Fibroblast of mammary gland (primary cell): ENCODE measurements at places on chromosomes 16 and 17.

DNA sequence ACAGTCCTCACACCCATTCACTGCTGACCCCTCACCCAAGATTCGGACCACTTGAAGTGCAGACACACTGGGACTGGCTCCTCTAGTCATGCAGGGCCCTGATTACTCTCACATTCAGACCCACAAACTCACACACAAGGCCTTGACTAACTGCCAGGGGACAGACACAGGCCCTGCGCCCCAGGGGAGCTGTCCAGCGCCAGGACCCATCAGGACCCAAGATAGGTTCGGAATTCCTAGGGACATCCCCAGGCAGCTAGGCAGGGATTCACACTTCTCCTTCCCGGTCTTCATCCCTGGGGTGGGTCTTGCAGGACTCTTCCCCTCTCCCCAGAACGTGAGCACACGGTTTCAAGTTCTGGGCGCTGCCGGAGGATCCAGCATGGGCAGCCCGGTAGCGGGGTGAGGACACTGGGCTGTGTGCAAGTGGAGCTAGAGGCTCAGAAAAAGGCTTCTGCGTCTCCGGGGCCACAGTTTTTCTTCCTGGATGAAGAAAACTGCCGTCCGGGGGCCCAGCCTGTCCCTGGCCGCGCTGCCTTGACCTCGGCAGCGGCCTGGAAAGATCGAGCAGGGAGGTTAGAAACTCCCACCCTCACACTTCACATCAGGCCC is 1.6 kb downstream of the SEZ6 start:
- peak; percentile 7 for DNase-seq

GRCh38 chr17:44589316-44590071 is 32.2 kb downstream of the FZD2 start:
- peak; percentile 63 for DNase-seq

GRCh38 chr16:88900662-88901052 is 34.2 kb upstream of the PABPN1L start:
- no peak for DNase-seq

DNA sequence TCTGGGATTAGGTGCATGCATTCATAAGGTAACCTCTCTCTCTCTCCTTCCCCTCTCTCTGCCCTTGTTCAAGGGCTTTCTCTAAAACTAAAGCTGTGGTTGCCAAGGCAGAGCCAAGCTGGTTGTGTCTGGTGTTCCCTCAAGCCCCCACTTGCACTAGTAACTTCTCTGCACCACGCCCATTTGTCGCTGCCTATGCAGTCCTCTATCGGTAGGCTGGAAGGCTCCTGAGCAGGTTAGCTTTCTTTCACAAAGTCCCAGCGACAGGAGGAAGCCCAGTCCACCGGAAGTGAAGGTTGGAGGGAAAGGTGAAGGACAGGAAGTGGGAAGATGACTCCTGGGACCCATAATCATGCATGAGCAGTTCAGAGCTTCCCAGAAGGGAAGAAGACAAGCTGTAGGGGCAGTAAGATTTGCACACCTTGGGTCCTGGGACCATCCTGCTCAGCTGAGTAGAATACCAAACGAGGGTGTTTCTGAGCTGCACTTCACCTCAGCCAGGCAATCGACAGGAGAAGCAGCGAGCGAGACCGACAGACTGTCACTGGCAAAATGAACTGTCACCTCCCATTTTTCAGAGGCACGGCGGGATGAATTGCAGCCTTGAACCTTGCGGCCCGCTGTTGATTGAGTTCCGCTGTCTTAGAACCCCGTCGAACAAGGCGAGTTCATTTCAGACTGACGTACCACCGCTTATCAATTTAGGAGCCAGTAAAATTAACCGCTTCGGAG is 14.7 kb upstream of the SKAP1 start:
- no peak for DNase-seq

DNA sequence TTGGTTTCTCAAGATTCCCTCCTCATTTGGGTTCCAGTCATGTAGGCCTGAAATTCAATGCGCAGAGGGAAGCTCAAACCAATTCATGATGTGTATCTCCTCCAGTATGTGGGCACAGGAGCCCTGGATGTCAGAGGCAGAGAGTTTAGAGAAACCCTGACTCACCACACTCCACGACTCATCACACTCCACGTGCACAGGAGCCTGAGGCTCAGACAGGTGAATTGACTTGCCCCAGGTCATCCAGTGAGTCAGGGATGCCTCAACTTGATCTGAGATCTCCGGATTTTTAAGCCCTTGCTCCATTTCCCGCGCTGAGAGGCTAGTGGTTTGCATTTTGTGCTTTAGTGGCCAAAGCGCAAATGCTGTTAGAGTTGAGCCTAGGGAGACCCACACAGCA is 183.9 kb downstream of the HAPSTR1 start:
- DNase-seq: no peak

GRCh38 chr17:31433091-31433790 is 41.8 kb downstream of the RAB11FIP4 start:
- DNase-seq: no peak

DNA sequence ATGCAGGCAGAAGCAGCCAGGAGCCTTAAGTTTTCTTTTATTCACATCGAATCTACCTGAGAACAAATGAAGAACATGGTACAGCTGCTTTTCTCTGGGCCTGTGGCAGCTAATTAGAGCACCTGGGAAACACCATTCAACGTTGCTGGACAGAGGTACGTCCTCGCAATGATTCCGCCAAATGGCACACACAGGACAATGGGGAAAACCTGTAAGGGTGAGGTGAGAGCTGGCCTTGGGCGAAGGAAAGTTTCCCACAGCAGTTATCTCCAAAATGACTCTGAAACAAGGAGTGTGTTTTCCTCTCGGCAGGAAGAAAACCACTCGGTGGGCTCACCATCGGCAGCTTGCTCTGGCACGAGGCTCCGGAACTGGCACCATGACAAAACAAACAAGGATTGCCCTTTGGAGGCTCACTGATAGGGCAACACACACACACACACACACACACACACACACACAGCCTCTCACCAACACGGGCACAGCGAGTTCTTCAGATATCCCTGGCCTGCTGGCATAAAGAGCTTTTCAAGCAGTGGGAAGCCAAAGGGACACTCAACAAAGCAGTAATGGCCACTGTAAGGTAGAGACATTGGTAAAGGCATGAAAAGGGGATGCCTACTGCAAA is 73.7 kb downstream of the ZFHX3 start:
- no peak for DNase-seq

- no peak for DNase-seq
Measured at GRCh38 chr16:31355431-31356100, 590 bp downstream of the ITGAX start.

GRCh38 chr17:67855504-67856324 is 30.4 kb downstream of the BPTF start:
- no peak for DNase-seq

DNA sequence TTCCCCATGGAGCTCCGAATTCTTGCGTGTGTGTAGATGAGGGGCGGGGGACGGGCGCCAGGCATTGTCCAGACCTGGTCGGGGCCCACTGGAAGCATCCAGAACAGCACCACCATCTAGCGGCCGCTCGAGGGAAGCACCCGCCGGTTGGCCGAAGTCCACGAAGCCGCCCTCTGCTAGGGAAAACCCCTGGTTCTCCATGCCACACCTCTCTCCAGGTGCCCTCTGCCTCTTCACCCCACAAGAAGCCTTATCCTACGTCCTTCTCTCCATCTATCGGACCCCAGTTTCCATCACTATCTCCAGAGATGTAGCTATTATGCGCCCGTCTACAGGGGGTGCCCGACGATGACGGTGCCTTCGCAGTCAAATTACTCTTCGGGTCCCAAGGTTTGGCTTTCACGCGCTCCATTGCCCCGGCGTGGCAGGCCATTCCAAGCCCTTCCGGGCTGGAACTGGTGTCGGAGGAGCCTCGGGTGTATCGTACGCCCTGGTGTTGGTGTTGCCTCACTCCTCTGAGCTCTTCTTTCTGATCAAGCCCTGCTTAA is 617 bp upstream of the SENP3 start:
- DNase-seq: peak; percentile 77

DNA sequence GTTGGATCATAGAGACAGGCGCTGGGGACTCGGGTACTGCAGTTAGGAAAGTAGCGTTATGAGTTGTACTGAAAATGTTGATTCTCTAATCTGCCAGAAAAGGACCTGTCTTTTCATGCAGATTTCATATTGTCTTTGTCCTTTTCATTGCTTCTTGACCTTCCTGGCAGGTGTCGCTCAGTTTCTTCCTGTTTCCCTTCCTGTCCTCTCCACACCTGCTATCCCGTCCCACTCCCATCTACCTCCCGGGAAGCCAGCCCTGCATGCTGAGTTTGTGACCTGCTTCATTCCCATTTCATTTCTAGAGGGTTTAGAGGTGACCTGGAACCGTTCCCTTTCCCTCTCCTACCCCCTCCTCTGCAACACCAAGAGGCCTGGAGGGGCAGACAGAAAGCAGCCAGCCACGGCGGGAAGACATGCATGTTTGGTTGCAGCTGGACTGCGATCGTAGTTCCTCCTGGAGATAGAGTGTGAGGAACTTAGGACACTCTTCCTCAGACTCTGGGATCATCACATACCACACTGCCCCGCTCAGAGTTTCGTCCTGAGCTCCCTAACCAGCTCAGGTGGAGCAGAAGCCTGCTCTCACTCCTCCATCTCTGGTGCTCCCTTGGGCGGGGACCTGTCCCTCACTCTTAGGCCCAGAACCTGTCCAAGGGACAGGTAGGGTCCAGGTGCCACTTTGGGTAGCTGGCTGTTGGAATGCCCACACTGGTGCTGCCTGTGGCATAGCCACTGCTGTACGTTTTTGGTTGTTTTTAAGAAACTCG is 23.9 kb upstream of the ARHGAP23 start:
- no peak for DNase-seq

DNA sequence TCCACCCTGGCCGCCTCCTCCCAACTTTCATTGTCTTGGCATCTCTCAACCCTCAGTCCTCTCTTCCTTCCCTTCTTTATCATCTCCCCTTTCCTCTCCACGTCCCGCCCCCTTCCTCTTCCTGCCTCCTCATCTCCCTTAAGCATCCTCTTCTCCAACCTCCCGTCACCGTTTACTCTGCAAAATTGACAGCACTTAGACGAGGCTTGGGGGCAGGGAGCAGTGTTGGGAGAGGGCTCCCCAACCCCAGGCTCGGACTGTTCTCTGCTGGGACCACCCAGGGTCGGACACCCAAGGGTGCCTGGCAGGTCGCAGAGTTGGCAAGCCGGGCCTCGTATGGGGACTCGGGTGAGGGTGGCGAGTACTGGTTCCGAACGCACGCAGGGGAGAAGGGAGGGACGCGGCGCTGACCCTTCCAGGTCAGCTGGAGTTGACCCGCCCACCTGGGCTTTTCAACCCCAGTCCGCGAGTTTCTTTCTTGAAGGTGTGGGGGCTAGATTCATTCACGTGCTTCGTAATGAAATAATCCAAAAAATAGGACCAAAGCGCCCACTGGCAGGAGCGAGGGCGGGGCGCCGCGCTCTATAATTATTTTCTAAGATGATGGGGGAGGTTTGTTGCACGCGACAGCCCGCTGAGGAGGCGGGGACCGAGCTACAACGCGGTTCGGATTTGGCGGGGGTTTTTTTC is 775 bp upstream of the PAGR1 start:
- DNase-seq: no peak

GRCh38 chr17:80964544-80964856 is 27.1 kb upstream of the CHMP6 start:
- DNase-seq: no peak

DNA sequence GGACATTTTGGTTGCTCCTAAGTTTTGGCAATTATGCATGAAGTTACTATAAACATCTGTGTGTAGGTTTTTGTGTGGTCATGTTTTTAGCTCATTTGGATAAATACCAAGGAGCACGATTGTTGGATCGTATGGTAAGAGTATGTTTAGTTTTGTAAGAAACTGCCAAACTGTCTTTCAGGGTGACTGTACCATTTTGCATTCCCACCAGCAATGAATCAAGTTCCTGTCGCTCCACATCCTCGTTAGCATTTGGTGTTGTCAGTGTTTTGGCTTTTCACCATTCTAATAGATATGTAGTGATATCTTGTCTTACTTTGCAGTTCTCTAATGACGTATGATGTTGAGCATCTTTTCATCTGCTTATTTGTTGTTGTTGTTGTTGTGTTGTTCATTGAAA is 20.2 kb downstream of the TENT4B start:
- no peak for DNase-seq

GRCh38 chr17:76261421-76262215 is 3.5 kb upstream of the UBALD2 start:
- peak; percentile 35 for DNase-seq

- no peak for DNase-seq
Measured at GRCh38 chr17:17729620-17730249, 48.5 kb downstream of the RAI1 start.

- DNase-seq: peak; percentile 19
Measured at GRCh38 chr17:49104511-49105074, 28.0 kb upstream of the B4GALNT2 start.

DNA sequence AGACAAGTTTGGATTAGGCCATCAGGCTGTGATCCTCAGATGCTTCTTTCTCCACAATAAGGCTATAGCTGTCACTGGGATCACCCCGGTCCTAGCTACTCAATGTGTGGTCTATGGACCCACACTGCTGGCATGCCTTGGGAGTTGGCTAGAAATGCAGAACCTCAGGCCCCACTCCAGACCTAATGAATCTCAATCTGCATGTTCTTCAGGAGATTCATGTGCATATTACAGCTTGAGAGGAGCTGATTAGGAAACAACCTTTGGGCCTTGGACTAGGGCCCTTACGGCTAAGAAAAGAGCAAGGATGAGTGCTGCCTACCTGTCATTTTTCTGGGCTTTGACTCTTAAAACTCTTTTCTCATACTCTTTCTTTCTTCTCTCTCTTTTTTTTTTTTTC is 7.5 kb downstream of the ADAT1 start:
- DNase-seq: no peak

DNA sequence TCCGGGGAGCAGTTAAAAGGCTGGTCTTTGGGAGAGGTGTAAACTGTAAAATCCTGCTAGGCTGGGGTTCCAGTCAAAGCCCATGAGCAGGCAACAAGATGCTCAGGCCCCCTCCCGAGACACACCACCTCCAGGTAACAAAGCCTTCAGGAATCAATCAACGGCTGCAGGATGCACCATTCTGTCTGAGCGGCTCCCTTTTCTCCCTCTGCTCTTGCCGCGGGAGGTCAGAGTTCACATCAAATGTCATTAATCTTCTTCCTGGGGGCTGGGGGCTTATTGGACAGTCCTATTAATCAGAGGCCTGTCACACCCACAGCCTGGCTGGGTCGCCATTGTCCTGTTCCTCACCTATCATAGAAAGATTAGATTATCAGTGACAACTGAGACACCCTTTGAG is 11.9 kb upstream of the CCDC182 start:
- DNase-seq: no peak
